ENCODE measurements at places on chromosomes 4 and X.

DNA sequence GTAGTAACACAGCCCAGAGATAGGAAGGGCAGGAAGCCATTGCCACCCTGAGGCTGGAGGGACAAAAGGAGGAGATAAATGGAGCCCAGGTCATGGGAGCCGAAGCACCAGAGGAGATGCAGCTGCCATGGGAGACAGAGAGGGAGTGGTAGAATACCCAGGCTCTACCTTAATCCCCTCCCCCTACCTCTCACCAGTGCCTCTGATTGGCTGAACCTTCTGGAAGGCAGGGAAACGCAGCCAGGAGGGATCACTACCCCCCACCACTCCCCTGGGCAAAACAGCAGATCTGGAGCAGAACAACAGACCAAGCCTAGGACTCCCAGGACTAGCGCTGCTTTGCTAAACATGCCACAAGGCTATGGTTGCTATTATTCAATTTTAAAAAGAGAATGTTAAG, 114.2 kb downstream of the ZNF827 start:
- DNase-seq = no peak

- DNase-seq = no peak
Observed at GRCh38 chr4:96969455-96969854, 1129.6 kb downstream of the PDHA2 start.

DNA sequence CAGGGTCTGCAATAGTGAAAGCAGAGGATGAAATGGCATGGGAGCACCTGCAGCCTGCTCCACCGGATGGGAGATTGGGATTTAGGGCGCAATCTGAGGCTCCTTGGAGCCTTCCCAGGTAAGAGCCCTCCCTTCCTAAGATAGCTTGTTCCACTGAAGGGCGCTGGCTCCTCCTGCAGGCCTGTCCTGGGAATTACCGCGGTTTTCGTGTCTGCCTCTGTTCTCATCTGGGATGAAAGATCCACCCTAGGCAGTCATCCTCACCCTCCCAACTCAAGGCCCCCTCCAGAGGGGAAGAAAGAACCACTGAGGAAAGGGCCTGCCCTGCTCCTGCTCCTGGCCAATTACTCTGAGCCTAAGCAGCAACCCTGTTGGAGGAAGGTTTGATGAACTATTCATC, 547.5 kb downstream of the SMARCA1 start:
- no peak for DNase-seq

DNA sequence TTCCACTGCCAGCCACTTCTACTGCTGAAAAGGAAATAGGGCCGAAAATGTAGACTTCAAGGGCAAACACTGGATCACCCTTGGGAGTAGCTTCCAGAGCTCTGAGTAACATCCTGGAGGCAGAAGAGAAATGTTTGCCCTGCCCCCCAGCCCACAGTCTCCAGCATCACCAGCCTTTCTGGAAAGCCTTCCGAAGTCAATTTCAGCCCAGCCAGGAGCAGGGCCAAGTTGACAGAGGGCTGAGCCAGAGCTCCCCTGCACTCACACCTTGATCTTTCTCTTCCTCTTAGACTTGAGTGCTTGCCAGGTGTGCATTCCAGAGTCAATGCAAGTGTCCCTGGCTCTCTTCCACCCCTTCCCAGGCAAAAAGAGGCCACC, 35.2 kb downstream of the SLC25A5 start:
- DNase-seq = no peak

DNA sequence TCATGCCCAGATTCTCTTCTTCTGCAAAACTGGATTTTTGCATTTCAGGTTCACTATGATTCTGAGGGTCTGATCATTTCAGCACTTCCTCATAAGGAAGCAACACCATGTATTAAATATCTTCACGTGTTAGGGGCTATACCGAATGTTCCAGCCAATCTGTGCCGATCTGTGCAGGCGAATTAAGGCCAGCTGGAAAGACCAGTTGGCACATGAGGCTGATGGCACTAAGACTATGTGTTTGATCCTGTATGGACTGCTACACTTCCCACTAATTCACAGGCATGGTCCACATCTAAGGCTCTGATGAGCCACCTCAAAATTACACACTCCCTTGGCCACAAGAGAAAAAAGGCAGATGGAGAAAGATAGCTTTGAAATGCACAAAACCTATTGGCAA, 28.8 kb downstream of the KDR start:
- no peak for DNase-seq

DNA sequence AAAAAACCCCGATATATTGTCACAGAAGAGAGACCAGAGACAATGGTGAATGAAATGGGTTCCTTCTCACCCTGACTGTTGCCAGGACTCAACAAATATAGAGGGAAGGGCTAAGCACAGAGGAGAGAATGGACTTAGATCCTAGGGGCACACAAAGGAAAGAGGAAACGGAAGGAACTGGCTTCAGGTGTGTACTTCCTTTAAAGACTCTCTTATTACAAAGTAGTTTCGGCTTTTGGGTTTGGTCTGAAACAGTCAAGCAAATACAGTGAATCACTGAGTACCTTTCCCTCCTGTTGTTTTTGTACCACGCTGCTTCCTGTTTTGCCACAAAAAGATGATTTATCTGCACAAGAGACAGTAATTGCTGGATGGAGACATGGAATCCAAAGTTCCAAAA, 46.1 kb upstream of the S100G start:
- DNase-seq = no peak

- peak; percentile 72 for DNase-seq
Observed at GRCh38 chr4:6873792-6874461, 35.7 kb upstream of the TBC1D14 start.

All from activated T-helper 9 cell treated with anti-CD3 and anti-CD28 coated beads, Interleukin-2, amount 50 U/mL, for 16 hours (primary cell).